ENCODE measurements at places on chromosomes 16 and 17.

DNA sequence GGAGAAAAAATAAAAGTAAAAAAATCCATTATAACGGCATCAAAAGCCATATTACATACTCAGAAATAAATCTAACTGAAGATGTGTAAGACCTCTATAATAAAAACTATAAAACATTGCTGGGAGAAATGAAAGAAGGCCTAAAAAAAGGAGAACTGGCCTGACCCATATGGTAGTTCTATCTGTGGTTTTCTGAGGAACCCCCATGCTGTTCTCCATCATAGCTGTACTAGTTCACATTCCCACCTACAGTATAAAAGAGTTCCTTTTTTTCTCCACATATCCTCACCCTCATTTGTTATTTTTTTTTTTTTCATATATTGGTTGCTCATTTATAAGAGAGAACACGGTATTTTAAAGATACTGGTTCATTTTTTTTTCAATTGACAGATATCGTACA lies 191.8 kb downstream of the STX8 start:
- no peak for DNase-seq

GRCh38 chr16:85635545-85636140 lies 22.5 kb downstream of the GSE1 start:
- DNase-seq, result no peak

GRCh38 chr17:32286518-32286900 lies 20.9 kb downstream of the RHBDL3 start:
- DNase-seq, result no peak

- DNase-seq, result no peak
Observed at GRCh38 chr17:17111401-17112393, 69.4 kb downstream of the MPRIP start.

- no peak for DNase-seq
Observed at GRCh38 chr17:77783991-77784820, 174.3 kb upstream of the TNRC6C start.

- DNase-seq, result no peak
Observed at GRCh38 chr16:11251525-11252481, 4.2 kb downstream of the SOCS1 start.

All from progenitor cell of endocrine pancreas (in vitro differentiated cells).